ENCODE measurements at places on chromosomes 7 and 10.

DNA sequence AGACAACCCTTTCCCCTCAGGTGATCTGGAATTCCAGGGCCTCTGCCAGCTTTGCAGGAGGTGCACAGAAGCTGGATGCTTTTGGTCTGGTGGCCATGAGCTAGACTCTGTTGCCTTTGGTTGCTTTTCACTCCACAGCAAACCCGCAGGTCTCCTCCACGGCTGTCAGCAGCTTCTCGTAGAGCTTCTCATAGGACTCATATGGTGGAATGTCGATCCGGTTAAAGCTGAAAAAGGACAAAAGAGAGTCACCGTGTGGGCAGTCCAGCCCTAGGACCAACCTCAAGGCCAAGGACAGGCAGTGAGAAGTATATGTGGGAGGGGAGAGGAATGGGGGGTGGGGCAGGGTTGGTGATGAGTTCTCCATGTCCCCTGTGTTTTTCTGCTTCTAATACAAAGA, 113.5 kb downstream of the SMURF1 start:
- no peak for DNase-seq

DNA sequence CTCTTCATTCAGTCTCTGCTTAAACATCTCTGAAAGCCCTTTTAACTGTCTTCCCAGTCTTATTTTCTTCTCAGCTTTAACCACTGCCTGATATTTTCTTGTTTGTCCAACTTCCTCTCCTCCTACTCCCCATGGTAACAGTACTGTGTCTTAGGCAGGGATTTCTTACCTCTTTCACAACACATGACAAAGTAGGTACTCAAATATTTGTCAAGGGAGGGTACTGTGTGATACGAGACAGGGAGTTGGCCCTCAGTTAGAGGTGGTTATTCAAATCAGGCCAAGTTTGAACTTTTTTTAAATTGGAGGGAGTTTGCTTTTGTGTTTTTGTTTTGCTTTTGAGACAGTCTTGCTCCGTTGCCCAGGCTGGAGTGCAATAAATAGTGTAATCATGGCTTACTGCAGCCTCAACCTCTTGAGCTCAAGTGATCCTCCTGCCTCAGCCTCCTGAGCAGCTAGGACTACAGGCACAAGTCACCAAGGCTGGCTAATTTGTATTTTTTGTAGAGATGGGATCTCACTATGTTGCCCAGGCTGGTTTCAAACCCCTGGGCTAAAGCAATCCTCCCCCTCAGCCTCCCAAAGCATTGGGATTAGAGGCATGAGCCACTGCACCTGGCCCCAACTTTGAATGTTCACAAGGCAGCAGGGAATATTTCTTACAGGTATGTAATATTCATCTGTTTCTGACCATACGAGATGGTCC, 2.5 kb upstream of the KPNA7 start:
- no peak for DNase-seq

GRCh38 chr10:110781139-110781538, 90.6 kb upstream of the PDCD4 start:
- DNase-seq: no peak

DNA sequence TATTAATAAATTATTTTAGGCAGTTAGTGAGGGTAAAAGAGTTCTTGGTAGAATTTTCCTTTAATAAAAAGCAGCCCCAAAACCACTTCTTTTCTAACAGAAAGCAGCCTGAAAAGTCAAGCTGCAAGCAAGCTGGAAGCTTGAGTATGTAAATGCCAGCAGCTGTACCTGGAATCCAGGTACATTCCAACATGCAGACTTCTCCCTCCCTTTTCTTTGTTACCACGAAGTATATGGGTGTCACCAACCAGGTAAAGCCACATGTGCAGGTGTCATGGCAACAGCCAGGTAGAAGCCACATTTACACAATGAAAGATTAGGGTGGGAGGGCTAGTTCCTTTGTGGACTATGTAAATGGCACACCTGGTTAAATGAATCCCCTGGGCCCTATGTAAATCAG, 114.6 kb downstream of the EPC1 start:
- no peak for DNase-seq

GRCh38 chr7:45894665-45895062, 6.4 kb downstream of the IGFBP1 start:
- DNase-seq: no peak

GRCh38 chr7:134085311-134085710, 41.8 kb upstream of the LRGUK start:
- DNase-seq: no peak

DNA sequence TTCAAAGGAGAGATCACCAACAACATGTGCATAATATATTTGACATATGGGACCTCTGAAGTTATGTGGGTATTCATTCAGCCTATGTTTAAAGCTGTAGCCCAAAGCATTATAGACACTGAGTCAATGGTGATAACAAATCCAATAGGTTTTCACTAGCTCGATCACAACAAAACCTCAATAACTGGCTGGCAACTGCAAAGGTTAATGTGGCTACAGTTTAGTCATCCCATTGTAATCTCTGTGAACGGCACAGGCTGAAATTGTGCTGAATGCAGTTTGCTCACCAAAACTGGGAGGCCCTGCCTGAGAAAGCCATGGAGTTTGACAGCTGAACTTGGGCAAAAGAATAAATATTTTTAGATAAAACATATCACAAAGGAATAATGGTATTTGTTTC, 152.4 kb upstream of the ADO start:
- no peak for DNase-seq

DNA sequence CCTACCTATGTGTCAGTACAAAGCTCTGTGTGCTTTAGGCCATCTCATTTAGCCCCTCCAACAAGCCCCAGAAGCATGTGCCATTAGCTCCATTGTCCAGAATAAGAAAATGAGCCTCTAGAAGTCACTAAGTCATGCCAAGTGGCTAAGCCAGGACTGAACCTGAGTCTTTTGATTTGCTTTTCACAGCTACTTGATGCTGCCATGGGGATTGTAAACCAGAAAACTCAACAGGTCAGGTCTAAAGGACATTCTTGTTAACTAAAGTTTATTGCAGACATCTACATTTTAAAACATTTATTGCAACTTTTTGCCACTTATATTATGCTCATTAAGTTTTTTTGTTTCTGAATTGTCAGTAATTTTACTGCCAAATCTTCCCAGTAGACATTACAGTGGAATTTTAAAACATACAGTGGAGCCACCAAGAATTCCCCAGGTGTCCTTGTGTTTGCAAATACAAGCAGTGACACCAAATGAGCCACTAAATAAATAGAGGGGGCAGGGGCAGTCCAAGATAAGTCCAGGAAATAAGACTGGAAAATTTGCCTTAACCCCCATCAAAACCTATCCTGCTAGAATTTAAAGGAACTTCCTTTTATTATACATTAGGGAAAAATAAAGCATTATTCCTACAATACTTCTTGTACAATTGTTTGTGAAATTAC, 115.9 kb downstream of the RAPGEF5 start:
- no peak for DNase-seq

GRCh38 chr10:58943256-58943890, 233.1 kb upstream of the PHYHIPL start:
- no peak for DNase-seq

DNA sequence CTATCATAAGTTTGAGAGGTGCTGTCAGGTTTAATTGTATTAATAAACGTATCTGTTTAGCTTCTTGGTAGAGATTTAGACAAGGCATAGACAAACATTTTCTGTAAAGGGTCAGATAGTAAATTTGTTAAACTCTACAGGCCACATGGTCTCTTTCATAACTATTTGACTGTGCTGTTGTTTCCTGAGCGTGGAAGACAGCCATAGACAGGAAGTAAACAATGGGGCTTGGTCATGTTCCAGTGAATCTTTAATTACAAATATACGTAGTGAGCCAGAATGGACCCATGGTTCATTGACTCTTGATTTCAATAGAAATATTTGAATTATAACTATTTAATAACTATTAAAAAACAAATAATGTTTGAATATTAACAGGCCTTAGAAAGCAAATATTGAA, 451.1 kb downstream of the SH2D4B start:
- no peak for DNase-seq

DNA sequence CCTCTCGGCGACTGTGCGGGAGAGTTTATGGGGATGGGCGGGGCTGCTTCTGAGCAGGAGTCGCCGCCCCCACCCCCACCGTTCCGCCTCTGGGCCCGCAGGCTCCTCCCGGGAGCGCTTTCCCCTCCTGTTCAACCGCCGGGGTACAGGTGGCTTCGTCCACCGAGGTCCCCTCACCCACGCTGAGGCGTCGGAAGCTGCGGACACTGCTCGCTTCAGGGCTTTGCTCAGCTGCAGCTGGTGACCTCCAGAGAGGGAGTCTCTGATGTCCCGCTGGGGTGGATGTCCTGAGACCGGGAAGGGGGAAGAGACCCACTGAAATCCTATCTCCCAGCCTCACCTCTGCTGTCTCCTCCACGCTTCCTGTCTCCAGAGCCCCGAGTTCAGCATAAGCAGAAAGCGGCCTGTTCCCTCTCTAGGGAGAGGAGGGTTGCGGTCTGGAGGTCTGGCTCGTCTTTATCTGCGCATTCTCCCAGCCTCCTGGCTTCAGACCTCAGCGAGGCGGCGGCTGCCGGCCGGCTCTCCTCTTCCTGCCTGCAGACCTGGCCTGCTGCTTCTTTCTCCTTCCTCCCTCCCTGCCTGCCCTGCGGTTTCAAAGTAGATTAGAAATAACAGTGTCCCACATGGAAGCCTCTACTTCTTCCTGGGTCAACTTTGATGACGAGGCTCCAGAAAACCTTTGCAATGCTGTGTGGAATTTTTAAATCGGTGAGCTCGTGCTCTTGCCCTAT, 1.8 kb downstream of the CYP2E1 start:
- DNase-seq: no peak

GRCh38 chr7:102080434-102081243, 206.0 kb upstream of the SH2B2 start:
- no peak for DNase-seq

GRCh38 chr7:100567751-100568175, 5.9 kb downstream of the SAP25 start:
- no peak for DNase-seq

- DNase-seq: no peak
Measured at GRCh38 chr10:31930023-31930751, 1.6 kb upstream of the ARHGAP12 start.

DNA sequence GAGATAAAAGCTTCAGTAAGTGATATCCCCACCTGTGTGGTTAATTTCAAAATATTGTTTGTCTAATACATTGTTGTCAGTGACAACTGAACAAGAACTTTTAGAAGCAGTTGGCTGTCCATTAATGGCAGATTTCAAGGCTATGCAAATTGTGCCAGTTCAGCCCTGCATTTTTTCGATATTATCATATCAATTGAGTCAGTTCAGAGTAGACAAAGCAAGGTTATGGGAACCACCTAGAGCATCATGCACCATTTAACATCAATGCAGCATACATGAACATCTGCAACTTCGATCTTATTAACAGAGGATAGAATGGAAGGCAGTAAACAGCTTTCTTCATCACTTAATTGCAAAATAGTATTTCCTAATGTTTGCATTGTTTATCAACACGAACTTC, 180.7 kb upstream of the KAT6B start:
- DNase-seq: no peak

- DNase-seq: no peak
Measured at GRCh38 chr10:6766131-6766801, 186.2 kb upstream of the PRKCQ start.

- no peak for DNase-seq
Measured at GRCh38 chr10:4607681-4608080, 218.3 kb upstream of the AKR1E2 start.

DNA sequence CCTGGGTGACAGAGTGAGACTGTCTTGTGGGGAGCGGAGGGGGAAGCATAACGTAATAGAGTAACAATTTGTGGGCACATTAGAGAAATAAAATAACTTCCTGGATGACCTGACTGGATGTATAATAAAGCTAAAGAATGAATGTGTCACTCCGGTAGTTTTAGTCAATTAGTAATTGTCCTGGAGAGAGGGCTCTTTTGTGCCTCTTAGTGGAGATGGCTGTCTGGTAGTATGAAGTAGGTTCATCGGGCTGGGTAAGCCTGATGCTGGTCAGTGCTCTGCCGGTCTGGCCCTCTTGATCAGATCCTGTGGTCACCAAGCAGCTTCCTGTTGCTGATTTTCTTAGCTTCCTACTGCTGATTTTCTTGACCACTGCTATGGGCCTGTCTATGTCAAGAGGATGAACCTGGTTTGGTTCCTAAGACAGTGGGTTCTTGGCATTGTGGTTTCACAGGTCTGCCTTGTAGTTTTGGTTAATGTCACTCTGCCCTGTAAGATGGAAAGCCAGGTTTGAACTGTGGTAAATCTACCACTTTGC, 34.1 kb downstream of the ZRANB1 start:
- no peak for DNase-seq

DNA sequence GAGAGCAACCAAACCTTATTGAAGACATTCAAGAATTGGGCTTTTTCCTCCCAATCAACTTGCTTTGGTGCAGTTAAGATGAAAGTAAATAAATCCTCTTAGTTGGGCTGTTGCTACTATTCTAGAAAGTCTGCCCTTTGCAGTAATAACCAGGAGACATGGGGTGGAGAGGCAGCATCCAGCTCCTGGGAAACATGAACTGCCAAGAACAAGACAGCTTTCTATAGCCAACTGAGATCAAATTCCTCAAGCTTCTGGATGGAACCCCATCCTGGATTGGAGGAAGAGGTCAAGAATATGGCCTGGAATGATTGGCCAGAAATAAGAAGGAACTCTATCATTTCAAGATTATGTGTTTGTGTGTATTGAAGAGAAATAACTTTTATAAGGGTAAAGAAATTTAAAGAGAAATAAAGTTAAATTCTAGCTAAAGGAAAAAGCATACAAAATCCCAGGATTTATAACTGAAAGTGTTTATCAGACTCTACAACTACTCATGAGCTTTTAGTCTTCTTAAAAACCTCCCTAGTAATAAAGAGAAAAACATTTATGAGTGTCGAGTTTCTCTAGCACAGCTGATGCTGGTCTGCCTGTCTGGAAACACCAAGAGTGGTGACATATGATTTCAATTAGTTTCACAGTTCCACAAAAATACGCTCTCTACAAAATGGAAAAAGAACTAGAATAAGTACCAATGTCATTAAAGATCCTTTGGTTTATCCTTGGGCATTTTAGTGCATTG, 70.1 kb upstream of the COL1A2 start:
- DNase-seq: no peak
